ENCODE measurements at places on chromosomes 16 and 17.

GRCh38 chr16:200388-200787, 20.1 kb downstream of the HBQ1 start:
- no peak for DNase-seq

DNA sequence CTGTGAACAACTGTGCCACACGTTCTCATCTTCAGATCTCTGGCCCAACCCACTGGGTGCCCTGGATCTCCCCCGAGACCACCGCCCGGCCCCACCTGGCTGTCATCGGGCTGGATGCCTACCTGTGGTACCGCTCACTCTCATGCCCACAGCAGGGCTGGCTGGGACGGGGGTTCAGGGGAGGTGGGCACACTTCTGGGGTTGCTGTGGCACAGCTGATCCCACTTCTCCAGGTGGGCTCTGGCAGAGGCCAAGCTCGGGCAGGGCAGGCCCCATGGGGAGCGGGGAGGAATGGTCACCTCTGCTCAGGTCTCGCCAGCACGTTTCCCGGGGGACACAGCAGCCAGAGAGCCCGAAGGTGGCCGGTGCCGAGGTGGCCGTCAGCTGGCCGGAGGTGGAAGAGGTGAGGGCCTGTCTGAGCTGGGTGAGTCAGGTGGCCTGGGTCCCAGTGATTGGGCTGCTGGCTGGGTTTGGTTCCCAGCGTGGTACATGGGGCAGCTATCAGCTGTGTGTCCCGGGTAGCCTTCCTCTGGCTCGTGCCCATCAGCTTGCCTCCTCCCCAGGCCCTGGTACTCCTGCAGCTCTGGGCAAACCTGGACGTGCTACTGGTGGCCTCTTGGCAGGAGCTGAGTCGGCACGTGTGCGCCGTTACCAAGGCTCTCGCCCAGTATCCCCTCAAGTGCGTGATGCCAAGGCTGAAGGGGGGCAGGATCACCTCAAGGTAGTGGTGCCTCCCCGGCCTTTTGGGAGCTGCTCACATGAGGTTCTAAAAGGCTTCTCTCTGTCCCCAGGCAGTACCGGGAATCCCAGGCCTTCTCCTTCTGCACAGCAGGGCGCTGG, 2.3 kb upstream of the MRPS34 start:
- no peak for DNase-seq

- no peak for DNase-seq
Observed at GRCh38 chr16:89233678-89234490, 16.4 kb downstream of the ZNF778 start.

- DNase-seq, result no peak
Observed at GRCh38 chr16:51756447-51757123, 605.5 kb upstream of the SALL1 start.

DNA sequence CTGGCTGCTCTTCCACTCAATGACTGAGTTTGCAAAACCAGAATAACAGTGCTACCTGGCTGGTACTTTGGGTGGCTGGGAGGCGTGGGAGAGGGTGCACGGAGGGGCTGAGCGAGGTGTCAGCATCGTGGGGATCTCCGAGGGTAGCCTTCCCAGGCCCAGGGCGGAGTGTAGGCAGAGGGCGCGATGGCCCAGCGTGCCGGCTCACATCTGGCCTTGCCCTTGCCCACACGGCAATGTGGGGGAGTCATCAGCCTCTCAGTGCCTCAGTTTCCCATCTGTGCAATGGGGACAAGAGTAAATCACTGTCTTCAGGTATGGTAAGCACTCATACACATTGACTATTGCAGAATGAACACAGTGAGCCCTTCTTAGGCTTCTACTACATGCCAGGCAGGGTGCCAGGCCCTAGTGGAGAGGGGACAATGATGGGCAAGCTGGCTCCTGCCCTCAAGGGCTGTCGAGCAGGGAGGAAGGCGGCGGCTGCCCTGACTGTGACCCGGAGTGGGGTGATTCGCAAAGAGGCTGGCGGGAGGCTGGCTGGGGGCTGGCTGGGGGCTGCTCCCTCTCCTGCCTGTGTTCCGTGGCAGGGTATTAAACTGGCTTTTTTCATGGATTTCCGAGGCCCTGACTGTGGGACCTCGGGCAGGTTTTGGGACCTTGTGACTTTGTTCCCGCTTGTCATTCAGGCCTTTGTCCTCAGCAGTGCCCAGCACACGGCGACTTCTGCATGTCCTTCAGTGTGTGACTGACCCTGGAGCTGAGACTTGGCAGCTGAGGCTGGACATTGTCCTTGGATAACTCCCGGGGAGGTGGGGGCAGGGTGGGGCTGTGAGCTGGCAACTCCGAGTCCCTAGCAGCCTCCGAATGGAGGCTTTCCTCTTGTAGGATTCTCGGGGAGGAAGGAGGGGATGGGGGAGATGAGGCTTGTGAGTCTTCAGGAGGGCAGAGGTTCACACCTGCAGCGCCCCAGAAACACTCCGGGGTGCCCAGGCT, 243.1 kb downstream of the SEC14L1 start:
- DNase-seq, result no peak

GRCh38 chr17:72677714-72678390, 414.6 kb downstream of the SLC39A11 start:
- DNase-seq, result no peak

DNA sequence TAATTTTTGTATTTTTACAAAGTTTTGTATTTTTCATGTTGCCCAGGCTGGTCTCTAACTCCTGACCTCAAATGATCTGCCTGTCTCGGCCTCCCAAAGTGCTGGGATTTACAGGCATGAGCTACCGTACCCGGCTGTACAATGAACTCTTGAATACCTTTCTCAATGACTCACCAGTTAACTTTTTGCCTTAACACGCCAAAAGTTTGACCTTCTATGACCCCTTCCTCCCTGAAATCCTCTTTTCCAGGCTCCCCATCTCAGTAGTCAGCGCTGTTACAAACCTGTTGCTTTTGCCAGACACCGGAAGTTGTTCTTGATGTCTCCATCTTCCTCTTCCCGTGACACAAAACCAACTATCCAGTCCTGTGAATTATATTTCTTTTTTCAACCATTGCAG, 158.1 kb upstream of the ASIC2 start:
- no peak for DNase-seq

- DNase-seq, result no peak
Observed at GRCh38 chr16:5874899-5875298, 777.3 kb upstream of the EEF2KMT start.

DNA sequence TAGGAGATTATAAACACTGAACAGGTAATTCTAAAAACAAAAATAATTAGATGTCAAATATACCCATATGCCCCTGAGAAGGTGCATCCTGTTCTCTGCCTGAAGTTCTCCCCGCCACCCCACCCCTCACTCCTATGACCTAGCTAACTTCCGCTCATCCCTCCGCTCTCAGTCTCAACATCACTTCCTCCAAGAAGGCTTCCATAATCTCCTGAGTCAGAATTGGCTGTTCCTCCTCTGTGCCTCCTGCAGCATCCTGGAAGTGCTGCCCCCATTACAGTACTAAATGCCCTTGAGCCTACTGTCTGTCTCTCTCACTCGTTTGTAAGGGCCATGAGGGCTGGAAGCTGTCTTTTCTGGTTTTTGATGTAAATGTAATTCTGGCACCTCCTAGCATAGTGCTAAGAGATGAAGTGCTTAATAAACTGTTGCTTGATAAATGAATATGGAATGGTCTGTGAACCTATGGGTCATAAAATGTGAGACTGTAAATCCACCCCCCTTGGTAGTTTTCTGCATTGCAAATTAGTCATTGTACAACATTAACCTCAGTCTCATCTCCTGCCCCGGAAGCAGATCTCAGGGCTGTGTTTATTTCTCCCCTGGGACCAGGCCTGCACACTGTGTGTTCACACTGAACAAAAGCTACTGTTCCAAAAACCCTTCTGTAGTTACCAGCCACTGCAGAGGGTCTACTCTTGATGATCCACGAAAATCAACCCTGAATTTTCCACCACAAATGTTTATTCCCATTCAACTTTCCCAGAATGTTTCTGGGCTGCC, 3.9 kb upstream of the MYO1D start:
- no peak for DNase-seq

DNA sequence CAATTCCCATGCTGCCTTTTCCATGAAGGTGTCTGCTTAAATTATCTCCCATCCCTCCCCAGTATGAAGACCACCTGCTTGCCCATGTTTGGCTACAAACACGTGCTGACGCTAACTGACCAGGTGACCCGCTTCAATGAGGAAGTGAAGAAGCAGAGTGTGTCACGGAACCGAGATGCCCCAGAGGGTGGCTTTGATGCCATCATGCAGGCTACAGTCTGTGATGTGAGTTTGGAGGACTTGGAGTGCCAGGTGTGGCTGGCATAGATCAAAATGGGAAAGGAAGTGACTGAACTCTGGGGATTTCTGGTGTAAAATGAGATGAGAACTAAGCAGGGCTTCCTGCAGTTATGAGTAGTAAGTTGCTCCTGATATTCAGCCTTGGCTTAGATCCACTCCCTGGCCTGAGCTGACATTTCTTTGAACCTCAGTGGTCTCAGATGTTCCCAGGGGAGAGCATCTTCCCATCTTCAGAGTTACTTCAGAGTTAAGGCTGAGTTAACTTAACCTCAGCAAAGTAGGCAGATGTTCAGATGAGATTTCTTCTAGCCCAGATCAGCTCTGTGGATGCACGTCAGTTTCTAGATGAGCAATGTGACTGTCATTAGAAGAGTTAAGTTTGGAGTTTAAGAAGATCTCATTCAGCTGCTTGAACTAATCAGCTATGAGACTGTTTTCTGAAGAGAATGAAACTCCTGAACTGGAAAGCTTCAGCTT, 32.7 kb downstream of the ITGB3 start:
- DNase-seq, result no peak

All from HCT116 (cell line).